Stimulated activated CD4-positive, alpha-beta T cell treated with anti-CD3 and anti-CD28 coated beads, Interleukin-4, amount 100 ng/mL, for 1 hour (primary cell): ENCODE measurements at places on chromosomes 7 and 10.

DNA sequence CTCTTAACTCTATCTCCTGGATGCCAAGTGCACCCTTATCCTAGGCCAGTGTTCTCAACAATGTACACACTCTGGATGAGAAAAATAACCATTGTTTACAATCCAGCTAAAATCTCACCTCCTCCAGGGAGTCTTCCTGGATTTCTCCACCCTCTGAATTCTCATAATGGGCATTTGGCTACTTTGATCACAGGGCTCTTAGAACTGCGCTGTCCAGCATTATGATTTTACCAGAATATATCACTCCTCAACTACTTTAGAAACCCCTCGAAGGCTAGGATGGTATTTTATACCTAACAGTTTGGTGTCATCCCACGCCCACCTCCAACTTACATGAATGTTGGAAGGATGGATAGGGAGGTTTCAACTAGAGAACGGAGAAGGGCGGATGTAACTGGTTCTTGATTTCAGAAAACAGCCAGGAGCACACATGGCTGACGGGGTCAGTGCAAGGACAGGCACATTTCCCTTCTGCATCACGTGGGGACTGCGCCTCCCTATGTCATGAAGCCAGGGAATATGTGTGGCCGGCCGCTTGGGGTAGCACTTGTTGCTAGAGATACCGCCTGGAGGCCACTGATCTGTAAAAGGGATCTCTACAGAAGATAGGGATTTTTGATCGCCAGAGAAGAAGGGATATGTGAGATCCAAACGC lies 1.2 kb upstream of the ATP6V0E2 start:
- DNase-seq, result no peak

DNA sequence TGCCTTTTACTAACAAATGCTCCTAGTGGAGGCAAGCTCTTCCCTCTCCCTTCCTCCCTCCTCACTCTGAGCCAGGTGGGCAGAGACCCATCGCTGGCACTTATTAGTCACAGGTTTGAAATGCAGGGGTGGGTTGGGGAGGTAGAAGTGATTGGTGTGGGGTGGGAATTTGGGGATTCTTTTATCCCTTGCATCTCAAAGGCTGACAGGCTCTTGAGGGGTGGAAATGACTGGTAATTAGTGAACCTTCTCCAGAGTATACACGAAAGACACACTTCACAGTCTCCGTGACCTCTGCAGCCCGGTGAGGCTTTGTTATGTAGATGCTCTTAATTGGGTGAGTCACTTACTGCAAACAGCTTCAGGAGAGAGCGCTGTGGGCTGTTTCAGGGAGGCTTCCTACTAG lies 13.9 kb upstream of the LRMDA start:
- no peak for DNase-seq

- DNase-seq, result no peak
These were observed 14.8 kb downstream of the THSD7A start for GRCh38 chr7:11817111-11817740.

DNA sequence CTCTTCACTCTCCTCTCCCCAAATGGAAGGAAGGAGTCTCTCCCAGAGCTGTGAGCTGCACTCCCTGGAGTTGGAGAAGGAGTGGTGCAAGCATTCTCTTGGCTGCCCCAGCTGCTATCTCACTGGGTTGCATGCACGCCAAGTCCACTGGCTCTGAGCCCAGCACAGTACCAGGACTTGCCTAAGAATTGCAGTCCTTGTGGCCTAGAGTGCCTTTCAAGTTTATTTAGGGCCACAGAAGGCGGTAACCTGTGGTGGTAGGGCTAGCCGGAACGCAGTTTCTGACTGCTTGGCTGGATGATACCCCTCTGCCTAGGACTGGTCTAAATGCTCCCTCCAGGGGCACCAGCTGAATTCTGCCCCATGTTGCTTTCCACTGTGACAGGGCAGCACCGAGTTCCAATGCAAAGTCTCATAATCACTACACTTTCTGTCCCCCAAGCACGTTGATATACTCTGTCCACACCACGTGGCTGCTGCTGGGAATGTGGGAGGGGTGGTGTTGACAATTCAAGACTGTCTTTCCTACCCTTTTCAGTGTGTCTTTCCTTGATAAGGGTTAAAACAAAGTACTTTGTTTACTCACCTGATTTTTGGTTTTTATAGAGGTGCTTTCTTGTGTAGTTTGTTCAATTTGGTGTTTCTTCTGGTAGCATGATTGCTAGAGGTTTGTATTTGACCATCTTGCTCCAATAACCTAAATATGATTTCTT lies 57.0 kb downstream of the PHTF2 start:
- DNase-seq, result no peak

GRCh38 chr7:46839651-46840050 lies 742.3 kb downstream of the TNS3 start:
- DNase-seq, result no peak

DNA sequence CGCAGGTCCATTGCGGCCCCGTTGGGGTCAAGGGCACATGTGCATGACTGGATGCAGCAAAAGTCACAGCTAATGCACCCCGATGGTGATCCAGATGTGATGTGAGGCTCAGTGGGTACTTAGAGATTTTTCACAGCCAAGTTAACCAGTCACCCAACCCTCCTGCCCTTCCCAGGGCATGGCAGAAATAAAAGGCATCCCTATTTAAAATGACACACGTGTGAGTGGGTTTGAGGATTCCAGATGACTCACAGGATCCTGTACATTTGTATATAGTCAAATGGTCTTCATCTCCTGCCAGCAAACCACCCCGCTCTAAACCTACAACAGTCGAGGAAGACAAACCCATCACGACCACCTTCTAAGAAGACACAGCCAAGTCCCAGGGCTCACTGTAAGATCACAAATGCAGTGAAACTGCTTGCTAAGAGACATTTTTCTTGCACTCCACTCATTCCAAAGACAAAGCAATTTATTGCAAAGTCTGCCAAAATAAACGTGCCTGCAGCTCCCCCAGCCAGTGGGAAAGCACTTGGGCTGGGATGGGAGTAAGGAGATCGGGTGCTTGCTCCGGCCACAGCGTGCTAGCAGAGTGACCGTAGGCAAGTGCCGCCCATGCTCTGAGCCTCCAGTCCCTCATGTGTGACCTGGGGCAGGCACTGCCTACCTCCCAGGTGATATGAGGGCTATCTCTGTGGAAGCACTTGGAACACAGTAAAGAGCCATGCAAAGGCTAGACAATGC lies 86.6 kb upstream of the MACROH2A2 start:
- no peak for DNase-seq

- DNase-seq, result no peak
These were observed 30.6 kb downstream of the JMJD1C start for GRCh38 chr10:63434866-63435854.

DNA sequence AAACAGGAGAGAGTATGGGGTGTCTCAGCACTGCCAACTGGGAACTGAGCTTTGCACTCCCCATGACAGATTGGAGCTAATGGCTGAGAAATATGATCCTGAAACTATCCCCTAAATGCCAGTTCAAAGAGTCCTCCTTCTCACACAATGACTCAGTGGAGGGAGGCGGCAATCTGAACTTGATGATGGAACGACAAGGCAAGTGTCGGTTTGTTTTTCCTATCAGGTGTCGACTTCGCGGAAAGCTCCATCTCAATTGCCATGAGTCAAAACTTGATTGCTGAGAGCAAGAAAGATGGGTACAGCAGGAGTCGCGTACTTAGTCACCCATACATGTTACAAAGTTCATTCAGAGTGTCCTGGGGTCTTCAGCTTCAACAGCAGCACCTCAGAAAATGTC lies 52.5 kb downstream of the NPY start:
- no peak for DNase-seq
